ENCODE measurements at places on chromosomes 2 and 18.

DNA sequence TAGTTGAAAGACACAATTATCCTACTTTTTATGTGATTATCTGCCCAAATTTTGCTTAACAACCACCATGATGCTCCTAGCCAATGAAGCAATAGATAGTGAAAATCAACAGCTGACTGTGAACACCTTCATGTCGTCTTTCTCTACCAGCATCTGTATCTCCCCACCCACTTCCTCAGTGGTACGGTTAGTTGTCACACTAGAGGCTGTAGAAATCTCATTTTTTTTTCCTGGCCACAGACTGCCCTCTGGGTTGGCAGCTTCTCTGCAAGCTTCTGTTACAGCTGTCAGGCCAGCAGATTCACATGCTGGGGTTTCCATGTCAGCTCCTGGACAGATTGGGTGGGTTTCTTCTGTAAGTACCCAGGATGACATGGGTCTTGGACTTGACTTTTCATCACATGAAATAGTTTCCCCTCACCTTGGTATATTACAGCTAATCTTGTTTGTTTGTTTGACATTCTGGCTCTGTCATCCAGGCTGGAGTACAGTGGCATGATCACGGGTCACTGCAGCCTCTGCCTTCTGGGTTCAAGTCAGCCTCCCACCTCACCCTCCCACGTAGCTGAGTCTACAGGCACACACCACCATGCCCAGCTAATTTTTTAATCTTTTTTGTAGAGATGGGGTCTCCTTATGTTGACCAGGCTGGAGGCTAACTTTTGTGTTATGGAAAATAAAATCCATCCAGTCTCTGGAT, 24.3 kb downstream of the STAT4 start:
- DNase-seq: no peak

GRCh38 chr2:74259191-74259590, 60.8 kb downstream of the MTHFD2 start:
- DNase-seq: no peak

DNA sequence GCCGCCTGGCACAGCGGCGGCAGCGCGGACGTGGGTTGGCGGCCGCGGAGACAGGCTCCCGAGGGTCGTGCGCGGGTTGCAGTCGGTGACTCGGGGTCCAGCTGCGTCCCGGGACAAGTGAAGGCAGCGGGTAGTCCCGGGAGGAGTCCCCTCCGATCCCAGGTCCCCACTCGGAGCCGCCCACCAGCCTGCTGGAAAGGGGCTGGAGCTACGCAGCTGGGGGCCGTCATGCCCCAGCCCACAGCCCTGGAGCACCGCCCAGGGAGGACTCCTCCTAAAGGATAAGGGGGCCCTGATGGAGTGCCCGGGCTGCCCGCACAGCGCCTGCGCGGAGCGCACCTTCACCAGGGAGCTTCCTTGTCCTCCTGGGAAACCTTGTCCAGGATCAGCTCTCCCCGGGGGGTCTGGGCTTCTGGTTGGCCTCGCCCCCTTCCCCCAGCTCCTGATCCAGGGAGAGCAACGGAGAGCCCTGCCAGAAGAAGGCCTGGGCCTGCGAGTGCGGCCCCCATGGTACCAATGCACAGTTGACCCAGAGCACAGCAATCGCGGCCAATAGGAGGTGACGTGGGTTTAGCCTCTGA, 25.9 kb upstream of the ALPP start:
- peak; percentile 37 for DNase-seq

DNA sequence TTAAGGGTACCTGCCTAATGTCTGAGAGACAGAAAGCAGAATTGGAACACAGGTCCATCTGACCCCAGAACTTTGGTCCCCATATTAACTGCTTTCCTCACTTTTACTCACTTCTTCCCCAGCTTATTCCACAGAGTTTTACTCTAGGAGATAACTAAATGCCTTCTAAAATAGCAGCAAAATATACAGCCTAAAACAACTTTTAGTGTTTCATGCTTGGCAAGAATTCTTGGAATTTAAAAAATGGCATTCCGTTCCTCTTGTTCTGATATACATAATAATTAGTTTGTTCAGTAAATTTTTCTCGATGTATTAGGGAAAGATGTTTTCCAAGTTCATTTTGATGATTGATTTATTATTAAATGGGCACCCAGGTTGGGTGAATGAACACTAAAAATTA, 151.9 kb downstream of the FHOD3 start:
- no peak for DNase-seq

DNA sequence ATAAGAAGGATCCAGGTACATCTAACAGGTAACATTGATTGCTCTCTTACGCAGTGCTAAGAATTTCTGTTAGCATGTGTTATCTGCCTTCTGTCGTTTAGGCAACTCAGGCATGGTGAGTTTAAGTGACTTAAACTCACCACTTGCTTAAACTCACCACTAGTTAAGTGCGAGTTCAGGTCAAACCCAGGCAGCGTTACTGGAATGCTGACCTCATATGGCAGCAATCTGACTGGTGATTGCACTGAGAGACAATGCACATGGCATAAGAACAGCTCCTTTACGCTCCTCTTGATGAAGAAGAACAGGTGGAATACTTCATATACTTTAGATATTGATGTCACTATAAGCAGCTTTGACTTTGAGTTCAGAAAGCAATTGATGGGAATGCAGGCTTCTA, 954.1 kb downstream of the SOCS6 start:
- DNase-seq: no peak

DNA sequence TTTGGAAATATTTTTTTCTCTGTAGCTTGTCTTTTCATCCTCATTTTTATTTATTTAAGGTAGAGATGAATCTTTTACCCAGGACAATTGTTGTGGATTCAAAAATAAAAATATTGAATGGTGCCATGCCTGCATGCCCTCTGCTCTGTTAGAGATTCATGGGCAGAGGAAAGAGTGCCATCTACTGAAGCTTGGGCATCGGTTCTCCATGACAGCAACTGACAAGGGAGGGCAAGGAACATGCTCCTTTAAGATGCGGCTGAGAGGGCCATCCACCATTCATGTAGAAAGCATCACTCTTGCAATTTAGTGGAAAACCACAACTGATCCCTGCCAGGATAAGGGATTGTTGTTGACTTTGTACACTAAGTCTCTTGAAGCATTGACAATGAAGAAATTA, 79.9 kb downstream of the PARD3B start:
- DNase-seq: no peak
